ENCODE measurements at places on chromosomes 2 and 18.

DNA sequence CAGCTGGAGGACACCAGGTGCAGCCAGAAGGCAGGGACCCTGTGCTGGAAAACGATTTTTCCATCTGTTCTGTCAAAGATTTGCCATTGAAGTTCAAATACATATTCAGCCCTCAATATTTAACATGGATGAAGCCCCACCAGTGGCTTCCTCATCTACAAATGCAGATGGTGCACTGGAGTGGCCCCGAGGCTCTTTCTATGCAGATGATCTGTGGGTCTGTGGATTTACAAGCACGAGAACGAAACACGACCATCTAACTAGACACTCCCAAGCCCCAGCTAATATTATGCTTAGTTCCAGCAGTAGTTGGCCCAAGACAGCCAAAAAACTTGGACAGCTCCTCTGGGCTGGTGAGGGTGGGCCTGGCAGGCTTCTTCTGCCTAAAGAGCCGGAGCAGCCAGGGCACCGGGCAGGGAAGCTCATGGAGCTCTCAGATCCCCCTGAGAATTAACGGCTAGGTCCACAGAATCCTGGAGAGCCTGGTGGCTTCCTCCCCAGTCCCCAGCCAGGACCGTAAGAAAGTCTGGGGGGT lies 9.2 kb upstream of the IL1R2 start:
- DNase-seq, result no peak

GRCh38 chr2:46448641-46449040 lies 30.7 kb upstream of the TMEM247 start:
- no peak for DNase-seq

- DNase-seq, result no peak
Measured at GRCh38 chr18:75088021-75088506, 120.9 kb downstream of the PTGR3 start.

DNA sequence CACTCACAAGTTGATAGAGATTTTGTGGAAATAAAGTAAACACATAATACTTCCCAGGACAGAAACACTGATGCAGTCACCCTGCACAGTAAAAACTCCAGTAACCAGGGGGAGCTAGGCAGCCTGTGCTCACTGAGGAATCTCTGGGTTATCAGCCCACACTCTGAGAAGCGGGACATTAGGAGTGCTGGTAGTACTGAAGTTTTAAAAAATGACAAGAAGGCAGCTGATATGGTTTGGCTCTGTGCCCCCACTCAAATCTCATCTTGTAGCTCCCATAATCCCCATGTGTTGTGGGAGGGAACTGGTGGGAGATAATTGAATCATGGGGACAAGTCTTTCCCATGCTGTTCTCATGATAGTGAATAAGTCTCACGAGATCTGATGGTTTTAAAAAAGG lies 31.4 kb downstream of the KCTD1 start:
- no peak for DNase-seq

DNA sequence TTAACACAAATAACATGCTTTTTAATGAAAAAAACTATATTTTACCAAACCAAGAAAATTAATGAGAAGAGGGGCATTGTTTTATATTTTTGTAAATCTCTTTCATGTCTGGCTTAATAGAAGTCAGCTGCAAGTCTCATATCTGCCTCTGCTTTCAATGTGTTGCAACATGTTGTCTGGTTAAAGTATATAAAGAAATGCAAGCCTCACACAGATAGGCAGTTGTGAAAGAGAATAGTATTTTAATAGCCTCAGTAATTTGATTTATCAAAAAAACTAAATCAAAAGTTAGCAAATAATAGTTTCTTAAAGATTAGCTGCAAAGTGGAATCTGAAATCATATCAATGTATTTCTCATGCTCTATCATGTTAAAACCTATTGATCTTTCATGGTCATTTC lies 52.9 kb upstream of the NCOA1 start:
- DNase-seq, result no peak

DNA sequence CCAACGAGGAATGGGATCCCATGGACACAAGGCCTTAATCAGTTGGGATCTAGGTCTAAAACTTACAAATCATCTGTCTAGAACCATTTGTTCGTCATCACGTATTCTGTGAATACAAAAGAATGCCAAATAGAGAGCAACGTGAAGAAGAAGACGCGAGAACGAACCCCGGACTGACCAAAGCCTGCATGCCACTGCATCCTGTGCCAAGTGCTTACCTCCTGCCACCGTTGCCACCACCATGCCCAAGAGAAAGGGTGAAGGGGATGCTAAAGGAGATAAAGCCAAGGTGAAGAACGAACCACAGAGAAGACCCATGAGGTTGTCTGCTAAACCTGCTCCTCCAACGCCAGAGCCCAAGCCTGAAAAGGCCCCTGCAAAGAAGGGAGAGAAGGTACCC lies 30.2 kb downstream of the ITSN2 start:
- no peak for DNase-seq

- DNase-seq, result no peak
Measured at GRCh38 chr2:160977376-160977775, 182.9 kb upstream of the TANK start.

DNA sequence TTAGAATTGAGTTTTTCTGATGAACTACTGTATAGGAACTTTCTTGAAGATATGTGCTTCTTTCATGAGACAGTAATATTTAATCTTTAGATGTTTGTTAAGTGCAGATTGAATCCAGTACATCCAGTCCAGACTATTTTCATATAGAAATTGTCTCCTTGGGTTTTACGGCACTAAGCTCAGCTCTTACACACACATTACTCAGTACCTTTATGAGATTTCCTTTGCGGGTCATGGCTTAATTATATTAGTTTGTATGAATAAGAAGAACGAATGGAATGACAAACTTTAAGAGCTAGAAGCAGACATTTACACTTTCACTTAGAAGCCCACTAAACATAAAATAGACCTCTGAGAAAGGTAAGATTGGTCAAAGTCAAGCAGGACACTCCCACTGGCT lies 223.3 kb upstream of the THUMPD2 start:
- DNase-seq, result no peak

DNA sequence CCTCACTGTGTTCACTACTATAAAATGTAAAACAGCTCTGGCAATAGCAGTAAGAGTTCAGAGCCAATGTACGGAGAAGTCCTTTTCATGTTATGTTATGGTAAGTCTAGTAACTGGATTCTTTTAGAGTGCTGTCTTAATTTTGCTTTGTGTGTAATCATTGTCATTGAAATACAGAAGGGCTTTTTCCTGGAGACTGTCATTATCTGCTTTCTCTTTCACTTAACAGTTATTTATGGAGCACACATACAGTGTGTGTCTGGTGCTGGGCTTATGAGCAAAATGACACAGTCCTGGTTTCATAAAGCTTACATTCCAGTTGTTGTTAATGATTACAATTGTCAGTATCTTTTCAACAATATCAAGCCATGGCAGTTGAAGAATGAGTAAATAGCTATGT lies 95.5 kb downstream of the CCDC102B start:
- DNase-seq, result no peak
